Common myeloid progenitor, CD34-positive (primary cell): ENCODE measurements at places on chromosomes 2 and 18.

- no peak for DNase-seq
These were observed 207.8 kb upstream of the LRATD1 start for GRCh38 chr2:14424478-14425390.

- DNase-seq, result no peak
These were observed 23.2 kb downstream of the LAMA1 start for GRCh38 chr18:7094427-7094826.

- DNase-seq, result no peak
These were observed 125.0 kb upstream of the WDSUB1 start for GRCh38 chr2:159411460-159411859.

DNA sequence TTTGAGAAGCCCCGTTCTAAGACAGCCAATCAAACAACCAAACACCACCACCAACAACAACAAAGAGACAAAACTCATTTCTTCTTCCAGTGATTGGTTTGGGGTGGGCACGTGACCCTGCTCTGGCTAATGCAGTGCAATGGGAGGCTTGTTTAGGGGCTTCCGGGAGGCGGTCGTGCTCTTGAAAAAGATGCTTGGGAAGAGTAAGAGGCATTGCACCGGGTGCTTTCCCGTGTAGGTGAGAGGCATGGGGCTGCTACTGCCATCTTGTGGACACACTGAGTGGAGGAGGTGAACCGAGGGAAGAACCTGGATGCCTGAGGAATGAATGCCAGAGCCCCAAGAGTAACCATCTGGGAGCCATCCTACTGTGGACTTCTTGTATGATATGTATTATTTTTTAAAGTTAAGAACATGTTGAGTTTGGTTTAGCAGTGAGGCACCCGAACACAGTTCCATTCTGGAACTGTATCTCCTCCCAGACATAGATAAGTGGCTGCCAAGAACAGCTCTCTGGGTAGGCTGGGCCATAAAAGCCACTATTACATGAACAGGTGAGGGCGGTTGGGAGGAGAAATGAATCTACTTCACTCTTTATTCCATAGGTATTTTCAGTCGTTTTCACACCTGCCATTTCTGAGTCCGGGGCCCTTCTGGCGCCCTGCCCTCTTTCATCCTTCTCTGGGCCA, 19.1 kb upstream of the ARHGAP25 start:
- DNase-seq, result no peak
